Thoracic aorta (tissue), 2 donors: ENCODE measurements at places on chromosomes 2 and 18.

GRCh38 chr2:217049422-217049821 is 189.6 kb upstream of the TNP1 start:
- DNase-seq: no peak

- DNase-seq: no peak
Observed at GRCh38 chr18:59479776-59480175, 120.7 kb upstream of the LMAN1 start.

GRCh38 chr2:168480356-168480755 is 24.3 kb downstream of the CERS6 start:
- no peak for DNase-seq

DNA sequence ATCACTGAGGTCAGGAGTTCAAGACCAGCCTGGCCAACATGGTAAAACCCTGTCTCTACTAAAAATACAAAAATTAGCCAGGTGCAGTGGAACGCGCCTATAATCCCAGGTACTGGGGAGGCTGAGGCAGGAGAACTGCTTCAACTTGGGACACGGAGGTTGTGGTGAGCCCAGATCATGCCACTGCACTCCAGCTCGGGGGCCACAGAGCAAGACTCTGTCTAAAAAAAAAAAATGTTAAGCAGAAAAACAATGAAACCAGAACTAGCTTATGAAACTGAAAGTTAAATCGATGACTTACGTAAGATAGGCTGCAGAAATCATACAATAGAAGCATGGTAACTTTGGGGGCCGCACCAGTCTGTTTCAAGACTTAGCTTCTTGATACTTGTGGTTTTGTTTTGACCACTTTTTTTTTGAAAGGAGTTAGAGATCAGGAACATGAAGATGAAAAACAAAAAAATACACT is 6.2 kb upstream of the GPR155 start:
- no peak for DNase-seq

GRCh38 chr18:12006488-12006840 is 25.2 kb downstream of the IMPA2 start:
- no peak for DNase-seq

DNA sequence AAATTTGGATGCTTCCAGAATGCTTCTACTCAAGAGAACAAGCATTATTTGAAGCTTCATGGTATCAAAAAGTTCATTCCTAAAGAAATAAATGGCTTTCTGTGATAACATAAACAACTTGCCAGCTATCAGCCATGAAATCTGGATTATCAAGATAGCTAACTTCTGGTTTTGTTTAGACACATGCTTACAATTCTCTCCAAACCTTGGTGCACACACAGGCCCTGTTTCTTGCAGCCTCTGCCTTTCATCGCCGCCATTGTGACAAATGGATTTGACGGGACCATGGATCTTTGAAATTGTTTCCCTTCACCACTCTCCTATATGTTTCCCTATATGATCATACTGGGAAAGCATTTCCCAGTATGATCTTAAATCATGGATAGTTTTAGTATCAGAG is 47.9 kb upstream of the CABLES1 start:
- no peak for DNase-seq

DNA sequence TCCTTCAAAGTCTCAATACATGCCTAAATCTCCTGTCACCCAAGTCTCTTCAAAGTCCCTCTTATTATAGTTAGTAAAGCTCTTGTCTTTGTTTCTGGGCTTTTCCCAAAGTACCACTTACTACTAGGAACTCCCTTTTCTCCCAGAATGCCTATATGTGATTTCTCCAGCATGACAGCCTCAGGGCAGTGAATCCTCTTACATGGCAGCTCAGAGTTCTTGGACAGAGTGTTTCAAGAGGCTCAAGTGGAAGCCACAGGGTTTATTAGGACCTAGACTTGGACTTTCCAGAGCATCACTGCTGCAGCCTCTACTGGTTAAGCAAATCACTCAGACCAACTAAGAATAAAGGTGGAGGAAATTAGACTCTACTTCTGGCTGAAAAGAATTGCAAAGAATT is 98.9 kb downstream of the CSRNP3 start:
- no peak for DNase-seq

- no peak for DNase-seq
Observed at GRCh38 chr2:136844546-136844945, 79.2 kb downstream of the THSD7B start.

DNA sequence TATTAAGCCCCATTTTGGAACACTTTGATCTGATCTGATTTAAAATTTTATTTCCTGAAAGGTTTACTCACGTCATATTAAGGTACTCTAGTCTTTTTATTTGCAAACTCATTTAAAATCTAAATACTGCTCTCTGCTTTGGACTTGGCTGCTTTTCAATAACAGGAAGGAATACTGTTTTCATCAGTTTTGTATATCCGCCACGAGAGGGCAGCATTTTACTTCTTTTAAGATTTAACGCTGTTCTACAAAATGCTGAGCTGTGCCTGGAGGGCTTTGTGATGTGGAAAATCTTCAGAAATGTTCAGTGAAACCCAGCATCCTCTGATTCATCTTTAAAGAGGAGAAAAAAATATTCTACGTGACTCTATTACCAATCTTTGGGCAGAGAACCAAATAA is 37.5 kb upstream of the SLC38A11 start:
- DNase-seq: no peak

GRCh38 chr2:70557171-70557838 is 3.7 kb upstream of the TGFA start:
- DNase-seq: no peak

DNA sequence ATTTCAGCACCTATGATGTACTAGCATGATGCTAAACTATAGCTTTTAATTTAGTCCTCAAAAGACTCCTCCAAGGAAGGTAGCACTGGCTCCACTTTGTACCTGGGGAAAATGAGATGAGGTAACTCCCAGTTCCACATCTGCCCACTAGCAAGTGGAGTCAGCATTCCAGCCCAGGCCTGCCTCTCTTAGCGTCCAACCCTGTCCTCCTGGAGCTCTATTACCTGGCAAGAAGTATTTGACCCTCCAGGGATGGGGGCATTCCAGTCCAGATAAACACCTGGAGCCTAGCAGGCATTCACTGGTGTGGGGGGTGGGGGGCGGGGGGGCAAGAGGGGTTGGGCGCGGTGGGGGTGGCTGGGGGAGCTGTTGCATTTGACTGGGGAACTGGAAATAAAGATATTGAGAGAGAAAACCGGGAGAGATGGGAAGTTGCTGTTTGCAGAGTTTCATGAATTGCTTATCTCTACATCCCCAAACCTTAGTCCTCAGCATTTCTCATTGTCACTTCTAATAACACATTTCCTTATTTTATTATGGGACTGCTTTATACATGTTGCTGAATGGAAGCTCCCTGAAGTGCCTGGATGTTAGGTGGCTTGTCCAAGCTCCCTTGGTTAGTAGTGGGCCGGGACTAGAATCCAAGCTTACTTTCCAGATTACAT is 22.0 kb upstream of the FZD5 start:
- no peak for DNase-seq

DNA sequence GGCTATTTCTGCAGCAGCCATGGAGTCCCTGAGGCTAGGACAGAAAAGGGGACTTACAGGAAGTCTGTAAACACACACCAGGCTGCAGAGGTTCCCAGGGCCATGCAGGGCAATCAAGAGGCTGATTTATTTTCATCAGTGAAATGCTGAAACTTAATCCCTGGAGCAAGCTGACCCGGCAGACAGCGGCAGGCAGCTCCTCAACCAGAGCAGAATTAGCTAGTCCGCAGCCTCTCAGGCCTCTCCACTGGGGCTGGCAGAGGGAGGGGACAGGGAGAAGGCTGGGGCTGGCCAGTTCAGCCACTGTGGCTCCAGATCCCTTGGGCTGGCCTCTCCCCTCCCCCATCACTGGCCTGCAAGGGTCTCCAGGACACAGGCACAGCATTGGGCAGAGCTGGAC is 136.3 kb downstream of the TNS1 start:
- no peak for DNase-seq

DNA sequence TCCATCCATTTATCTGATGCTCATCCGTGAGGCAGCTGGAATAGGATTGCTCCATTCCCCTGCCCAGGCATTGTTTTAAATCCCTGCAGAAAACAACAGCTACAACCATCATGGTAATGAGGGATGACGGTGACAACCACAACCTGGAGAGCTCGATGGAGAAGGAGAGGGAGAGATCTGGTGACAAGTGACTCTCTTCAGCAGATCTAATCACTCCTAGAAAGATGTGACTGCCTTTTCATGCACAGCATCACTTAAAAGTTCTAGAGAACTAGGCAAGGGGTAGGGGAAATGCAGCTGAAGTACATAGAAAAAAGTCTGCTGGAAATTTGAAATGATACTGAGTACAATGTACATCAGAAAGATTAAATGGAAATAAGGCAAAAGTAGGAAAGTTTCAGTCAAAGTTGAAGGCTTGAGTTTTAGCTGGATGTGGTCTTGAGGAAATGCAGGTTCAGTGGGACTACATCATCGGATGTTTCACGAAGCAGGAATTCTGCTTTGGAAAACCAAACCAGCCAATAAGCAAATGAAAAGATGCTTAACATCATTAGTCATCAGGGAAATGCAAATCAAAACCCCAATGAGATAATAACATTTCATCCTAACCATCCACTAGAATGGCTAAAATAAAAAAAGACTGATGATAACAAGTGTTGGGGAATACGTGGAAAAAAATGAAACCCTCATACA is 6.8 kb upstream of the ARHGAP25 start:
- DNase-seq: no peak

GRCh38 chr2:128271911-128272600 is 46.6 kb downstream of the HS6ST1 start:
- no peak for DNase-seq

- no peak for DNase-seq
Observed at GRCh38 chr2:128690869-128691268, 372.2 kb upstream of the HS6ST1 start.

GRCh38 chr2:199462956-199463692 is 5.4 kb upstream of the SATB2 start:
- no peak for DNase-seq

DNA sequence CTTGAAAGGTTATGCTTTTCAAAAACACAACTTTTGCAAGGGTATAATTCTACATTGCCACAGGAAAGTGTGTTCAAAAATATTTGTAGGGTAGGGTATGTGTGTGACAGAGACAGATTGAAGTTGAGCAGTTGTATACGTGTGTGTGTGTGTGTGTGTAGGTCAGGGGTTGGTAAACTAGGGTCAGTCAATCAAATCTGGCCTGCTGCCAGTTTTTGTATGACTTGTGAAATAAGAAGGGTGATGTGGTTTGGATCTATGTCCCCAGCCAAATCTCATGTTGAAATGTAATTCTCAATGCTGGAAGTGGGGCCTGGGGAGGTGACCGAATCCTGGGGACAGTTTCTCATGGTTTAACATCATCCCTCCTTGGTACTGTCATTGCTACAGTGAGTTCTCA is 148.2 kb downstream of the CERS6 start:
- DNase-seq: no peak

GRCh38 chr2:2902547-2903281 is 474.9 kb downstream of the EIPR1 start:
- no peak for DNase-seq

GRCh38 chr2:186887107-186888090 is 38.4 kb upstream of the ZSWIM2 start:
- no peak for DNase-seq

GRCh38 chr2:45786030-45786835 is 134.8 kb downstream of the PRKCE start:
- no peak for DNase-seq

- no peak for DNase-seq
Observed at GRCh38 chr2:124145982-124146381, 120.9 kb downstream of the CNTNAP5 start.

DNA sequence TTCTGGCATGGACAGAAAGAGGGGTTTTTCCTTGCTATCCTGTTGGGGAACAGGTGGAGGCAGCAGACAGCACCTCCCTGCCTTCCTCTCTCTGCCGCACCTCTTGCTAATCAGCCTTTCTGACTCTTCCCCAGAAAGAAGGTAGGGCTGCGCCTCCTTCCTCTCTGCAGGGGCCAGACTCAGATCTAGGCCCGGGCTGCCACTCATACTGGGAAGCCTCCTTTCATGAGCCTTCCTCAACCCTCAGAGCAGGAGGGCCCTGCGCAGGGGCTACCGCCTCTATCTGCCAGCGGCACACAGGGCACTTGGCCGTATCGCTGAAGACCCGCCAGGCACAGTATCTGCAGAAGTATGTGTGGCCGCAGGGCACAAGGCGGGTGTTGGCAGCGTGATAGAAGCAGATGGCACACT is 7.1 kb downstream of the NEURL3 start:
- no peak for DNase-seq

DNA sequence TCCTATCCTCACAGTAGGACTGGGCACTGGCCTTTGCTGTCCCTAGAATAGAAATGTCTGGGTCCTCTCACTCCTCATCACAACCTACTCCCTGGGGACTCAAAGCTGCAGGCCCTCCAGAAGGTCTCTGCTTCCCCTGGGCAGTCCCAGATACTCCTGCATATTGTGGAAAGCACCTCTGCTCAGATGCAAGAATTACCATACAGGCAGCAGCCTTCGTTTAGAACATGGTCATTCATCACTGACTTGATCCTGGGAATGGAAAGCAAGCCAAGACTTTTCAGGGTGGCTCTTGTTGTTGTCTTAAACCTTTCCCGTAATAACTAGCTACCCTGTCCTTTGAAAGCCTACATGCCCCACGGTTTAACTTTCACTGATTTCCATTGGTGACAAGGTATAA is 53.1 kb upstream of the NPAS2 start:
- no peak for DNase-seq

- DNase-seq: no peak
Observed at GRCh38 chr18:35707247-35707646, 125.7 kb downstream of the GALNT1 start.

DNA sequence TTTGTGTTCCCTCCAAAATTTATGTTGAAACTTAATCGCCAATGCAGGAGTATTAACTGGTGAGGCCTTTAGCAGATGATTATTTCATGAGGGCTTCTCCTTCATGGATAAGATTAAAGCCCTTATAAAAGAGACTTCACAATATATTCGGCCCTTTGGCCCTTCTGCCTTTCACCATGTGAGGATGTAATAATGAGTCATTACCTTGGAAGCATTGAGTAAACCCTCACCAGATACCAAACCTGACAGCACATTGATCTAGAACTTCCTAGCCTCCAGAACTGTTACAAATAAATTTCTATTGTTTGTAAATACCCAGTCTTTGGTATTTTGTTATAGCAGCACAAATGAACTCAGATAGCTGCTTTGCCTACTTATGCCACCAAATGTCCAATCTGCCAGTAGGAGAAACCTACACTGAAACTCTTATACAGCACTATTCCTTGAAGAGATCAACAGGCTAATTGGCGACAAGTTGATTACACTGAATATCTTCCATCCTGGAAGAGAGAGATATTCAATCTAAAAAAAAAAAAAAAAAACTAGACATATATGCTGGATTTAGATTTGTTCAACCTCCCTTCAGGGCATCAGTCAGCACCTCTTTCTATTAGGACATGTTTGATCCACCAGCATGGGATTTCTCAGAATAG is 125.9 kb upstream of the COL5A2 start:
- no peak for DNase-seq

GRCh38 chr2:240191001-240191400 is 50.5 kb upstream of the OTOS start:
- DNase-seq: no peak

- no peak for DNase-seq
Observed at GRCh38 chr18:34643989-34644388, 66.1 kb upstream of the DTNA start.
